ENCODE measurements at places on chromosomes 7 and 10. TPM values are rescaled to one million over a fixed set of nuclear protein-coding genes. Genes with fewer than 3 reads are reported as not detected.

Gene CDC123
- 95.5 TPM for total RNA-seq

Gene FAM237B
- total RNA-seq, result not detected

Gene TLX1
- total RNA-seq, result not detected

Gene TRIM50
- not detected for total RNA-seq

DNA sequence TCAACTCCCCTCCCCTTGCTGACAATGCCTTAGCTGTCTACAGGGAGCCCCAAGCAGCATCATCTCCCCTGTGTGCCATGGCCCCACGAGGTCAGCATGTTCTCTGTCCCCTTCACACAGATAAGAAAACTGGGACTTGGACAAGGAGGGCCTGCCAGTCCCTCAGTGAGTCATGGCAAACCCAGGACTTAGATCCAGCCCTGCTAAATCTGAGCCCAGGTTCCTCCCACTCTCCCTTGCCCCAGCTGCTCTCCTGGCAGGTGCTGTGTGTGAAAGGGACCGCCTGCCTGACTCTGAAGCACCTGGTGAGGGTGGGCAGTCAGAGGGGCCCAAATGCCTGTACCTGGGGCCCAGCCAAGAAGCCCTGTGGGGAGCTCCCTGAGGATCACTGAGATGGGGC, 7.4 kb downstream of the CRHR2 start:
- no peaks in the 10 kb centered on the region for H3K36me3 ChIP-seq
- H3K4me3 ChIP-seq, result no peak overlapping the region
- no peak for DNase-seq
- no peaks in the 10 kb centered on the region for H3K4me1 ChIP-seq
- no peak overlapping the region for H3K27ac ChIP-seq
- H3K27me3 ChIP-seq, result no peaks in the 10 kb centered on the region

DNA sequence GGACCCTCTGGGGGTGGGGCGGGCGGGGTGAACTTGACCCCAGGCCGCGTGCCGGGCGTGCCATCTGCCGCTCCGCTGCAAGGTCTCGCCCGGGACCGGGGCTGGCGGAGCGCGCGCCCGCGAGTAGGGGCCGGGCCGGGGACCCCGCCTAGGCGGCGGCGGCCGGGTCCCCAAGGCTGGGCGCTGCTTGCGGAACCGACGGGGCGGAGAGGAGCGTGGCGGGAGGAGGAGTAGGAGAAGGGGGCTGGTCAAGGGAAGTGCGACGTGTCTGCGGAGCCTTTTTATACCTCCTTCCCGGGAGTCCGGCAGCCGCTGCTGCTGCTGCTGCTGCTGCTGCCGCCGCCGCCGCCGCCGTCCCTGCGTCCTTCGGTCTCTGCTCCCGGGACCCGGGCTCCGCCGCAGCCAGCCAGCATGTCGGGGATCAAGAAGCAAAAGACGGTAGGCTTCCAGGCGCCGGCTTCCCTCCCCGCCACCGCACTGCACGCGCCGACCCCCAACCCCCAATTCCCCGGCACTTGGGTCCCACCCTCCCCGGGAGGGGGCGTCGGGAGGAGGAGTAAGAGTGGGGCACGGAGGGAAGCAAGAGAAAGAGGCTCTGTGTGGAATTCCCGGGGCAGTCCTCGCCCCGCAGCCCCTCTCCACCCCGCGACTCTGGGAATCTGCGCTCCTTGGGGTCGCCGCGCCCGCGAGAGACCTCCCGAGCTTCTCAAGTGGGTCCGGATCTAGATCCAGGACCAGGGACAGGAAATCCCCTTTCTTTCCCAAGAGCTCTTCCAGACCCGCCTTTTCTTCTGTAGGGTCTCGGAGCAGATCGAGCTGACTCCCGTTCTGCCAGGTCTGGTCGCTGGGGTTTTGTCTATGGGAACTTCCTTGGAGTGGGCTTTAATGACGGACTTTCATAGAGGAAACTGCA, at the start of gene PAPSS2:
TSS of gene PAPSS2 (plus strand) at position 308 of the 913 bp plus-strand sequence. CDS start at position 412, 104 bp downstream.
- H3K36me3 ChIP-seq, result no peaks in the 10 kb centered on the region
- peak; percentile 59 for DNase-seq
- no peaks in the 10 kb centered on the region for H3K4me1 ChIP-seq

DNA sequence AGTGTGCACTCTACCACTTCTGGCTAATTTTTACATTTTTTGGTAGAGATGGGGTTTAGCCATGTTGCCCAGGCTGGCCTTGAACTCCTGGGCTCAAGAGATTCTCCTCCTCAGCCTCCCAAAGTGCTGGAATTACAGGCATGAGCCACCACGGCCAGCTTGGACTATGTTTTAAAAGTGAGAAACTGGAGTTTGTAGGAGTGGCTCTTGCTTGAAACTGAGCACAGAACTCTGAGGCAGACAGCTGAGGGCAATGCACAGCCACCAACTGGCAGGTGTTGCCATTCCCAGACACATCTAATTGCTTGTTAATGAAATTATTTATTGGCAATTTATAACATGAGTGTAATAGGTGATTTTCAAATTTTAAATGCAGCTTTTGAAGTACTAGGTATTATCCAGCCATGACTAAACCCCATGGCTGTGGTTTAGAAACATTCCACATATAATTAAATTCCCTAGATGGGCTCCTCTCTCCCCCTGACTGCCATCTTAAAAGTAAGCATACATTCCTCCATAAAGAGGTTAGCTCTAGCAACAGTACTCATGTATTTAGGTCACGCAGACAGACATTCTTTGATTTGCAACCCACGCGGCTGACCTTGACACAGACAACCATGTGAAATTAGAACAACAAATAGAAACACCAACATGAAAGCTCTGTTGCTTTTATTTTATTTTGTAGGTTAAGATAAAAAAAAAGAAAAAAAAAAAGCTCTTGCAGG, 19.8 kb downstream of the PANK1 start:
- no peaks in the 10 kb centered on the region for H3K27me3 ChIP-seq
- no peak for DNase-seq
- no peak overlapping the region for H3K4me3 ChIP-seq
- H3K27ac ChIP-seq, result no peak overlapping the region

DNA sequence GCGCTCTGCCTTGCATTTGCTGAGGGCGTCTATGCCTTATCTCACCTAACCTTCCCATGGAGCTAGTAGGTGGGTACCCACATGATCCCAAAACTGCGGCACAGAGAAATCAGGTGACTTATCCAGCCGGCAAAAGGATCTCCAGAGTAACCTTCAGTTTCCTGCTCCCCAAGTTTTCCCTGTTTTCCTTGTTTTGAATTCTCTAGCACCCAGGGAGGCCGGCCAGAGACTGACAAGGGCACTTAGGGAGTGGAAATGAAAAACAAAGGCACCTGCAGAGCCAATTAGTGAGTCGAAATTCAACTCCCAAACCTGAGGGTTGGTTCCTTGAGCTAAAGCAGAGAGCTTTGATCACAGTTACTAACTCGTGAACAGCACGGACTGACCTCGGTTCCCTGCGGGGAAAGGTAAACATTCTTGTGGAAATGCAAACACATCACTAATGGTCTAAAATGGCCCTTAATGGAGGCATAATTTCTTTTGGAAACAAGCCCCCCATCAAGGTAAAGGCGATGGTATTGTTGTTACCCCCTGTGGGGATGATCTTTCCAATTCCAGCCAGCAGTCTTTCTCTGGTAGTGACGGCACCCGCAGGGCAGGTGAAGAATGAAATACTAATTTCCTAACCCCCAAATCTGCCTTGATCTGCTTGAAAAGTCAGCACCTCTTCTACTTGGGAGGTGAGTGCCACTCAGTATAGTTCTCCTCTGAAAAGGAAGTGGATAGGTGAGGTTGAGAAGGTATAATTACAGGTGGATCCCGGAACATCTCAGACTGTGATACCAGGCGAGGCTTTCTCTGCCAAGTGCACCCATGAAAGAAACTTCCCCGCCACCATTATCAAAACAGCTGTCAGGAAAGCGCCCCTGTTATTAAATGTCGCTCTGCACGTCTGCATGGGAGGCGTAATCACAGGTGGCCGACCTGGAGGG, 365.6 kb upstream of the AUTS2 start:
- H3K27me3 ChIP-seq, result no peaks in the 10 kb centered on the region
- H3K4me1 ChIP-seq, result no peaks in the 10 kb centered on the region
- no peak overlapping the region for H3K4me3 ChIP-seq

DNA sequence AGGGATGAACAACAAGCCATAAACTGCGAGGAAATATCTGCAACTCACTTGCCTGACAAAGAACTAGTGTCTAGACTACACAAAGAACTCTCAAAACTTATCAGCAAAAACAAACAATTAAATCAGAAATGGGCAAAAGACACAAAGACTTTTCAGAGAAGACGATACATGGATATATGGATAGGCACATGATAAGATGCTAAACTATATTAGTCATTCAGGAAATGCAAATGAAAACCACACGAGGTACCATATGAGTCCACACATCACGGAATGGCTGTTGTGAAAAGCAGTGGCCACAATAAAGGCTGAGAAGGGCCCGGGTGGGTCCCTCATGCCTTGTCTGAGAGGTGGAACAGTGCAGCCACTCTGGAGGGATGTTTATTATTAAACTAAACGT, 267.8 kb downstream of the WDR37 start:
- no peak for DNase-seq
- no peak overlapping the region for H3K4me3 ChIP-seq
- no peaks in the 10 kb centered on the region for H3K36me3 ChIP-seq
- H3K27ac ChIP-seq, result no peak overlapping the region

GRCh38 chr10:105328503-105329133, 687.5 kb downstream of the SORCS3 start:
- H3K27ac ChIP-seq, result no peak overlapping the region
- no peak for DNase-seq
- H3K36me3 ChIP-seq, result no peaks in the 10 kb centered on the region

All from uterus (tissue), 4 donors.